ENCODE measurements at places on chromosomes 16 and 17.

- DNase-seq = no peak
Measured at GRCh38 chr16:78500659-78501270, 401.3 kb downstream of the WWOX start.

DNA sequence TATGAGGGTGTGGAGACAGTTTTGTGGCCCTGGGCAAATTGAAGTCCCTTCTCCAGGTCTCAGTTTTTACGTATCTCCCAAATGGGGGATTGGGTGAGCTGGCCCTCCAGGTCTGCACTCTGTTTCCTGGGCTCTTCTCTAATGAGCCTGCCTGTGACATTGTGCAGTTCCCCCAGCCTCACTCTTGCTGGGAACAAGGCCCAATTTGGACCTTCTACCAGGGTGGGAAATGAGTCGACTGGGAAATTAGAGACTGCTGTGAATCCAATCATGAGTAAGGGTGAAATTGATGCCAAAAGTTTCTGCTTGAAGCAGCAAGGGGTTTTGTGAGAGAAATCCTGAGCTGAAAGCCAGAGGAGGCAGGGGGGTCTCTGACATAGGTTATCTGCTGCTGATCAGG lies 71.5 kb upstream of the KSR1 start:
- no peak for DNase-seq

DNA sequence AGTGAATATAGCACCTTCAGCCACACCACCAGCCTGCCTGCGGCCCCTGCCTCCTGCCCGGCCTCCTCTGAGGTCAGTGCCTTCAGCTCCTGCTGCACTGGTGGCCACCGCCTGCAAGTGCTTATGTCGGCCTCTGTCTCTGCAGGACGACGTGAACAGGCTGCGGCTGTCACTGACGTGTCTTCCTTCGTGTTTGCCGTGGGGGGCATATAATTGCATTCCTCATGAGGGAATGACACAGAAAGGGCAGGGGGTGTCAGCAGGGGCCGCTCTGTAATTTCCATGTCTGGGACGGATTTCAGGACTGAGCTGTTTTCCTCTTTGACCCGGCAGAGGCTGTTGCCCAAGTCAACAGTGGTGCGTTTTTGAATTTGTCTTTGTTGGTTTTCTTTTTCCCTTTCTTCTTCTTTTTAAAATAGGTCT lies 28.5 kb downstream of the CMIP start:
- DNase-seq = no peak

- no peak for DNase-seq
Measured at GRCh38 chr17:9363440-9364350, 211.9 kb downstream of the STX8 start.

- DNase-seq = no peak
Measured at GRCh38 chr17:61128661-61129115, 271.0 kb upstream of the TBX2 start.

DNA sequence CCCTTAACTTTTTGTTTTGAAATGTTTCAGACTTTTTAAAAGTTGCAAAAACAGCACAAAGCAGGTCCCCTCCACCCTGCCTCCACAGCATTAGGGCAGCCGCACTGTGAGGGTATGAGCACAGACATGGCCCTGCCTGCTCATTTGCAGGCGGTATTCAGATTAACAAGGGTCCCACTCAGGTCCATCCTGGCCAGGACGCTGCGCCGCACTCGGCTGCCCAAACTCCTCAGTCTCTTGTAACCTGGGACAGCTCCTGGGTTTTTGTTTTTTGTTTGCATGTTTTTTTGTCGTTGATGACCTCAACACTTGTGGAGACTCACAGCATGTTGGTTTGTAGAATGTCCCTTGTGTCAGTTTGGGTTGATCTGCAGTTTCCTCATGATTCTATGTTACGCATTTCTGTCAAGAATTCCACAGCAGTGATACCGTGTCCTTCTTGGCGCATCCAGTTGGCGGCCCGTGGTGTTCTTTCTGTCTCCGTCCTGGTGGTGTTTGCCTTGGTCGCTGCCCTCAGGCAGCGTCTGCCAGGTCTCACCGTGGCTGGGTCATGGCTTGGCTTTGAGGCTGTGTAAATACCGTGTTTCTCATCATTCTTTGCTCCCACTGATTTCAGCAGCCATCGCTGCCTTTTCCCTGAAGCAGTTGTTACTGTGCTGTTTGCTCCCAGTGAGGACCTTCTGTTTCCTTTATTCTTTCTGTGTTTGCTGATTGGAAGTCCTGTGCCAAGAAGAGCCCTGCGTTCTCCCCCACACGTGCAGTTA lies 18.5 kb downstream of the CRAMP1 start:
- no peak for DNase-seq

DNA sequence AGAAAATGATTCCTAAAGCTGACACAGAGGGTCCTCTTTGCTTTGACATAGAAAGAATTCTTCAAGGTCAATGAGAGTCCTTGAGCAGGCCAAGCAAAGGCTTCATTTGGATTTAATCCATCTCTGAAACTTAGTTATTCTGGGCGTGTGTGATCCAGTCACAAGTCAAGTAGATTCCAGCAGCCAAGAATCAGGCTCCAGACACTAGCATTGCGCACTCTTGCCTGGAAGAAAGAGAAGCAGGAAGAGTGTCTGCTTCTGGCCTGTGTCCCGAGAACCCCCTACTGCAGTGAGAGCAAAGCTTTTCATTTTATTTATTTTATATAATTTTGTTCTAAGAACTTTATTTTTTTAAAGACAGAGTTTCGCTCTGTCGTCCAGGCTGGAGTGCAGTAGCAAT lies 88.2 kb upstream of the CACNG5 start:
- DNase-seq = no peak

- peak; percentile 13 for DNase-seq
Measured at GRCh38 chr17:73952082-73952479, 251.4 kb upstream of the RPL38 start.

GRCh38 chr17:78239489-78239931 lies 8.1 kb downstream of the TMEM235 start:
- DNase-seq = peak; percentile 51

- DNase-seq = no peak
Measured at GRCh38 chr17:12815642-12816141, 26.4 kb downstream of the ARHGAP44 start.

Measured in hematopoietic multipotent progenitor cell (in vitro differentiated cells).